LHCN-M2 (cell line): ENCODE measurements at places on chromosomes 2 and 18. TPM values are rescaled to one million over a fixed set of nuclear protein-coding genes. Genes with fewer than 3 reads are reported as not detected.

- no peak for DNase-seq
Observed at GRCh38 chr2:88450925-88451810, 1.3 kb downstream of the FOXI3 start.

- peak; percentile 95 for DNase-seq
Observed at GRCh38 chr18:32383050-32383819, 87.4 kb downstream of the GAREM1 start.

DNA sequence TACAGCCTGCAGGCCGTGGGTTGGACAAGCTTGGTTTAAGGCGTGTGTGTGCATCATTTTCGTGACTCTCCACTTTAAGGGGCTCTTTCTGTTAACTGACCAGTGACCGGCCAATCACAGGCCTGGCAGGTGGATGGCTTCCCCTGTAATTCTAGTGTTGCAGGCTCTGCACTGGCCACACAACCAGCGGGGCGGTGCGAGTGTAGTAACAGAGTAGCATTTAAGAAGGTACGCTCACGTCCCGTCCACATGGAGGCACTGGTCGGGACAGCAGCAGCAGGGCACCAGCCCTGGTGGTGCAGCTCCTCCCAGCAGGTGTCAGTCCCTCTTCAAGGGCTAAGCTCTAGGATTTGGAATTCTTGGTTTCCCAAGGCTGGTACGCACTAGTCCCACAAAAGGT is 8.0 kb upstream of the ANO7 start:
- DNase-seq: no peak

DNA sequence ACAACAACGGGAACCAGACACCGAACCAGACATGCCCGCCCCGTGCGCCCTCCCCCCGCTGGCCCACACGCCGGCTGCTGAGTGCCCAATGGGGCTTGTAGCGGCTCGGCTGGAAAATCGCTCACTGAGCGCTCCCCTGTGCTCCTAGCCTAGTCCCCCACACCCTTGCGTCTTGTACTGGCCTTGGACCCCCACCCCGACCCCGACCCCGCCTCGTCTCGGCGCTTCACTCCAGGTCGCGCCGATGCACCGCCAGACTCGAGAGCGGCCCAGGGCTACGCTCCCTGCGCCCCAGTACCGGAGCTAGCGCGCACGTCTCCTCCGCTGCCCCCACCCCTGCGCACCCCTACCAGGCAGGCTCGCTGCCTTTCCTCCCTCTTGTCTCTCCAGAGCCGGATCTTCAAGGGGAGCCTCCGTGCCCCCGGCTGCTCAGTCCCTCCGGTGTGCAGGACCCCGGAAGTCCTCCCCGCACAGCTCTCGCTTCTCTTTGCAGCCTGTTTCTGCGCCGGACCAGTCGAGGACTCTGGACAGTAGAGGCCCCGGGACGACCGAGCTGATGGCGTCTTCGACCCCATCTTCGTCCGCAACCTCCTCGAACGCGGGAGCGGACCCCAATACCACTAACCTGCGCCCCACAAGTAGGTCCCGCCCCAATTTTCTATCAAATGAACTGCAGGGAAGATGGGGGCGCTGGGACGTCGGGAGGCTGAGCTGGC is 1.5 kb downstream of the GAD1 start:
- DNase-seq: no peak

Gene GPR39
- total RNA-seq: 2.6 and 3.8 TPM in 2 replicates

GRCh38 chr2:215660687-215661086 is 224.8 kb upstream of the FN1 start:
- DNase-seq: peak; percentile 75

GRCh38 chr2:4678927-4679326 is 975.6 kb downstream of the DCDC2C start:
- DNase-seq: no peak

- no peak for DNase-seq
Observed at GRCh38 chr2:20620696-20621365, 30.1 kb downstream of the HS1BP3 start.

GRCh38 chr2:54665436-54665856 is 58.0 kb upstream of the EML6 start:
- peak; percentile 84 for DNase-seq

GRCh38 chr2:233676046-233676445 is 4.3 kb downstream of the UGT1A9 start:
- DNase-seq: no peak

GRCh38 chr18:68564961-68565360 is 149.9 kb downstream of the TMX3 start:
- no peak for DNase-seq

DNA sequence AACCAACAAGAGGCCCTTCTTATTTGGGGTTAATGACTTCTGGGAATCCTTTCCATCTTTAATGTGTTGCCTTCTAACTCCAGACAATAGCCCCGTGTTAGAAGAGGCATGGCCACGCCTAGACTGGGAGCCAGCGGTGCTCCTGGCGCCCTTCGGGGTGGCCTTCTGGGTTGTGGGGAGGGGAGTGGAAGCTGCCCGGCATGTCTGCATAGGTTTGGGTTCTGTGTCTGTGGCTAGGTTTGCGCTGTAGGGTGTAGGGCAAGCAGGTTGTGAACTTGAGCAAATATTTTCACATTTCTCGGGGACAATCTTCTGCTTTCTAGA is 40.4 kb downstream of the CELF4 start:
- DNase-seq: no peak

Gene ATRAID
- total RNA-seq: 180 and 193 TPM in 2 replicates

Gene NOSTRIN
- not detected in 2 replicates for total RNA-seq

Gene UPP2
- total RNA-seq: not detected in 2 replicates

DNA sequence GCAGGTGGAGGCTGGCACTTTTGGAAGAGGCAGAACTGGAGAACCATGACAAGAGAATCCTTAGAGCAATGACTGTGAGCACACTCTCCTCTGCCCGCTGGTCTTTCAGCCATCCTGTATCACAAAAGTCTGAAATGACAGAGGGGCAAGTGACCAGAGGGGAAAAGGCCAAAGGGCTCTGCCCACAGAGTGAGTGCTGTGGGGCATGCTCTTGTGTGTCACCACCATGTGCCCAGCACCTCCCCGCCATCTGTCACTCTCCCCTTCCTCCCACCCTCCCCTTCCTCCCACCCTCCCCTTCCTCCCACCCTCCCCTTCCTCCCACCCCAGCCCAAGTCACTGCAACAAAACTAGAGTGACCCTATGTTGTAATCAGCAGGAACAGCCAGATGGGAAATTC is 31.9 kb downstream of the DAW1 start:
- no peak for DNase-seq

DNA sequence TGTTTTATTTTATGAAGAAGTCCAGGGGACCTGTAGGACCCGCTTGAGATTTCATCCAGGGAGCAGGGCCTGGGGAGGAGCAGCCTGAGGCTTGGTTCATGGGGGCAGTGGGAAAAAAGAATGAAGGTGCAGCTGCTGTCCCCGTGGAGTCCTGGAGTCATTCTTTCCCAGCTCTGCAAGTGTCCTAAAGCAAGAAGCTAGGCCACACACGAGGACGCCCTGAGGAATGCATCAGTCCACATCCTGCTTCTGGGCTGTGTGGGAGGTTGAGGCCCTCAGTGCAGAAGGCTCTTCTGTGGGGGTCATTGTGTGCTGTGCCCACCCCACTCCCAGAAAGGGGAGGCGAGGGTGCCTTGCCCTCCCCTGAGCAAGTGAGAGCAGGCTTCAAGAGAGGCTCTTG is 179.9 kb upstream of the HS6ST1 start:
- no peak for DNase-seq

- DNase-seq: no peak
Observed at GRCh38 chr2:25397777-25398176, 56.1 kb upstream of the DNMT3A start.

GRCh38 chr2:172288603-172289002 is 138.8 kb upstream of the ITGA6 start:
- peak; percentile 69 for DNase-seq

- DNase-seq: no peak
Observed at GRCh38 chr2:7619203-7619970, 702.2 kb downstream of the RNF144A start.
